ENCODE measurements at places on chromosomes 2 and 18.

DNA sequence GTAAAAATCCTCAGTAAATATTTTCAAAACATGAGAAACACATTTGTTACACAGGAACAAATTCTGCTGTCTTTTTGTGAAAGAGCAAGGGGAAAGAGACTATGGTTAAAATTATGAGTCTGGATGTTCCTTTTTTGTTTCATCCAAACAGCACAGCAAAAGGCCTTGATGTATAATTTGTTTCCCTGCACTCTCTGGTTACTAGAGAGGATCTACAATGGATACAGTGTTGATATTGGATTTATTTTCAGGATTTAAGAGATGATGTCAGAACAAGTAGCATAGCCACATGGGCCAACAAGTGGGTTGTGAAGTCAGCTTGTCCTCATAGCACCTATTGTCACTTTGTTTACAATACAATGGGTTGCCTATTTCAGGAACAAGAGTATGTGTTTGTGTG is 11.3 kb upstream of the ERBB4 start:
- no peak for DNase-seq

DNA sequence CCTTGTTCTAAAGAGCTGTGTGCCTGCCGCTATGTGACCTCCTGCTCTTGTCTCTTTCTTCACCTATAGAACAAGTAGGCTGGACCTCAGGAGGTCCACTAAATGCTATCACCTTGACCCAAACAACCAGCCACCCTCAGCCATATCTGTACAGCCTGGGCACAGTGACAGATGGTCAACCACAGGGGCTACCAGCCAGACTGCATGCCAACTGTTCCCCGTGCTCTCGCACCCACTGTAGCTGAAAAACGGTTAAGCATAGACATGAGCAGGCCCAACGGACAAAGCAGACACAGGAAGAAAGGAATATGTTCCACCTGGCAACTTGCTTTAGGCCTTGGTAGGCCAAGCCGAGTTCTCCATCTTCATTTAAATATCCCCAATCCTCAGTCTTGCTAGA is 43.2 kb upstream of the ACAA2 start:
- no peak for DNase-seq

DNA sequence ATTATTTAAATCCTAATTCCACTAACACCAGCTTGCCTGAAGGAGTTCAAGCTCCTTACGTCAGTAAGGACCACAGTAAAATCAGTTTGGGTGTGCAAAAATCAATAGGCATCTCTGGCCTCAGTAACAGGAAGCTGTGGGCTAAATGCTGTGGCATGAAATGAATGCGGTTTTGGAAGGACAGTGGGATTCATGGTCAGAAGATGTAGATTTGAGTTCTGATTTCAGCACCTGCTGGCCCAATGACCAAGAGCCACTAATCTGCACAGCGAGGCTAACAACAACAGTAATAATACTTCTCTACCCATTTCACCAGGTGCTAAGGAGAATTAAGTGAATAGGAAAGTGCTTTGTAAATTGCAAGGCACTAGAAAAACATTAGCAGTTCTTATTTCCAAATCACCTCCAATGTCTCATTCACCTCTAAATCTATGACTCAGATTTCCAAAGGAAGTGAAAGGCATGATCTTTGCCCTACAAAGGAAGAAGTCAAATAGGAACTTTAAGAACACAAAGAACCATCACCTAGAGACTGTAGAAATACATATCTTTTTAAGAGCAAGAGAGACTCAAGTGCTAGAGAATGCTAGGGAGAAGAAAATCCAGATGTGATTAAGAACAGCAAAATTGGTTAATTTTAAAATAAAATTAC is 172.6 kb downstream of the ANKRD44 start:
- no peak for DNase-seq

DNA sequence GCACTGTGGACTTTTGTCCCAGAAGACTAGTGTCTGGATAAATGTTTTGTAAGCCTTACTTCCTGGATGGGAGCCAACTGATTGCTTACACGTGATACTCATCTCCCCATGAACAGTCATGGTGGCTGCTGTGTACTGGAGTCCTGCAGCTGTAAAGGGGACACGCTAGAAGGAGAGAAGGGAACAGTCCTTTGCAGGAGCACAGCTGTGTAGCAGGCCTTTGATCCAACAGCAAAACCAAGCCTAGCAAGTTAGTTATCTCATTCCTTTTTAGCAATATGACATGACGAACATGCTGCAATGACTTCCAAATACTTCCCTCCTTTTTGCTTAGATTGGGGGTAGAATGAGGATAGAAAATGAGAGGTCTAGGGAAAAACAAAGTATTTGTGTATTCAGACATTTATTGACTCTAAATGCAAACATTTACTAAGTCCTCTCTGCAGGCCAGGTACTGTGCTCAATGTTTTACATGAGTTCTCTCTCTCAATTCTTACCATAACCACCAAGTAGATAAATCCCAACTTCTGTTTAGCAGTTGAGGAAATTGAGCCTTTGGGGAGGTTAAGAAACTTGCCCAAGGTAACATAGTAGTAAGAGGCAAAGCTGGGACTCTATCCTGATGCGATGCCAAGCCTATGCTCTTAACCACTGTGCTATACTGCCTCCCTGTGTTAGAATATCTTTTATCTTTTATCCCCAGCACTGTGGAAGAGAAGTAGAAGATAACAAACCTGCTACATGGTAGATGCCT is 55.4 kb upstream of the CD28 start:
- no peak for DNase-seq

DNA sequence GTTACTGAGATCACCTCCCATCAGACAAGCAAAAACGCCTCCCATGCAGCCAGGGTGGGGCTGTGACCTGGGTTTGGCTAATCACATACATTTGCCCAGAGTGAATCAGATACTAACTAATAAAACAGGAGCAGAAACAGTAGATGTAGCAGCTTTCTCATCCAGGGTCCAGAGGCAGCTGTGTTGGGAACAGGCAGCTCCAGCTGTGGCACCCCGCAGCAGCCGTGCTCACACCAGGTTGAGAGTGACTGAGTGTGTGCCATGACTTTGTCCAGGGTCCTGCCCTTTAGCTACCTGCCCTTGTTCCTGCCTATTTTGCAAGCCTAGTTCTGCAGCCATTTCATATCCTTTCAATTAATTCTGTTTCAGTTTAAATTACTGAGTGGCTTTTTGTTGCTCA is 20.5 kb downstream of the DDX18 start:
- no peak for DNase-seq

DNA sequence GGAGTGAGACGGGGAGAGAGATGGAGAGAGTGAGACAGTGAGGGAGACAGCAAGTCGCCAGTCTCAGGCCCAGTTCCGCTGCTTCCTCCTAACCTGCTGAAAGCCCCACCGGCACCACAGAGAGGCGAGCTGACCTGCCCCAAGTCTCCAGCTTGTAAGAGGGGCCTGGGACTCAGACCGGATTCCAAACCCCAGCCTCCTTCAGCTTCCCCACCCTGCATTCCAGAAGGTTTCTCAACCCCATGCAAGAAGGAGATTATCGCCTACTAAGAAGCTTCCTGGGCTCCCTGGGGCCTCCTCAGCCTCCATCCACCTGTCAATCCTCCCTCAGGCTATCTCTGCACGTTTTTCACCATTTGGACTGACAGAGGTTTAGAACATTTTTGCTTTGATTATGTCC is 173.1 kb upstream of the RAB6C start:
- DNase-seq, result no peak

DNA sequence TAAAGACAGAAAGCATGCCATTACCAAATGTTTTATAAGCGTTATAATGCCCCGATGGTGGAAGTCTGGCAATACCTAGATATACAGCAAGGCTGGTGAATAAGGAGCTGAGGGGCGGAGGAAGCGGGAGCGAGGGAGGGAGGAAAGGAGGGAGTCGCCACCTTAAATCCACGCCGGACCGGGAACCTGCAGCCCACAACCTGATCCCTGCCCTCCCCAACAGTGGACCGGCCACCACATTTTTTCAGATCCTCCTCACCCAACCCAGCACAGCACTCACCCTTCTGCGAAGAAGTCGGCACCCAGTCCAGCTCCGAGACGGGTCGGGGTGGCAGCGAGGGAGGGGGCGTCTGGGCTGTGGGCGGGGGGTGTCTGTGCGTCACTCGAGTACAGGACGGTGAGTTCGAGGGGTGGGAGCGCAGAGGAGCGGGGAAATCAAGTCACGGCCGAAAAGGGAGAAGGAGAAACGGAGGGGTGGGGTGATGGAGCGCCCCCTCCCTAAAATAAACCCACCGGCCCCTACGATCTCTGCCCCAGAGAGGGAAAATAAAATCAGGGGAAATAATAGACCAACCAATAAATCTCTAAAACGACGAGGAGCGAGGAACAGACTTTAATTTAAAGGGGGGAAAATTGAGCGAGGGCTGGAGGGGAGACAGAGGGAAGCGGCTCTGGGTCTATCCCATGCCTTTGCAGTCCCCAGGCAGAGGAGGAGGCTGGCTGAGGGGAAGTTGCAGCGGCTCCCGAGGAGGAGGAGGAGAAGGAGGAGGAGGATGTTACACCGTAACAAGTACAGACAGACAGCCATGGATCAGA is 96.5 kb upstream of the SERTAD2 start:
- DNase-seq, result no peak

DNA sequence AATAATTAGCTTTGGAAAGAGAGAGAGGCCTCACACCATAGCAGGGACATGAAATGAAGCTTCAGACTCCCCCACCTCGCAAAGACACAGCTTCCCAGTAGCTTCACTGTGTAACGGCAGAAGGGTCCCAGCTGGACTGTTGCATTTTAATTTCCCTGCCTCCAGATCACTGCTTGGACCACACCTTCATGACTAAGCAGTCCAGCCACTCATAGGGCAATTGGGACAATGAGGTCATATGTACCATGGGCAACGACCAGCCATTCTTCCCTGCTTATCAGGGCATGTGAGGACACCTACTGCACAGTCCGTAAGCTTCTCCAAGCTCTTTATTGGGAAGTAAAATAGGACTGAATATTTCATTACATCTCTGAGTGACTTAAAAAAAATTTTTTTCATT is 183.0 kb downstream of the MREG start:
- DNase-seq, result no peak

GRCh38 chr2:71685941-71686611 is 232.7 kb downstream of the DYSF start:
- DNase-seq, result no peak

- no peak for DNase-seq
Observed at GRCh38 chr18:36139245-36139644, 9.5 kb downstream of the ELP2 start.

- no peak for DNase-seq
Observed at GRCh38 chr2:216873573-216873972, 13.7 kb upstream of the TNP1 start.

DNA sequence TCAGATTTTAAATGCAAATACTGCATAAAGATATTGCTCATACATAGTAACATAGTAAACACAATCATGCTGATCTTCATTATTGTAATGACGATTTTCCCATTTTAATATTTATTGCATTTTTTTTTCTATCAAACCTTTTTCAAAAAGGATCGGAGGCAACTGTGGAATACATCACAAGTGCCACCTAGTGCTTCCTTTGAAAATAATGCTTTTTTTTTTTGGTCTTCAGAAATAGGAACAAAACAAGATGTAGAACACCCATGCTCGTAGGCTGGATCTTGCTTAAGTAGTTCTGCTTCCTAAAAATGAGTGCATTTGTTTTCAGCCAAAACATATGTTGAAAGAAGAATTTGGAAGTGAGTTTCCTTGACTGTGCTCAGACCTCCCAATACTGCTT is 35.7 kb upstream of the GPR155 start:
- no peak for DNase-seq

DNA sequence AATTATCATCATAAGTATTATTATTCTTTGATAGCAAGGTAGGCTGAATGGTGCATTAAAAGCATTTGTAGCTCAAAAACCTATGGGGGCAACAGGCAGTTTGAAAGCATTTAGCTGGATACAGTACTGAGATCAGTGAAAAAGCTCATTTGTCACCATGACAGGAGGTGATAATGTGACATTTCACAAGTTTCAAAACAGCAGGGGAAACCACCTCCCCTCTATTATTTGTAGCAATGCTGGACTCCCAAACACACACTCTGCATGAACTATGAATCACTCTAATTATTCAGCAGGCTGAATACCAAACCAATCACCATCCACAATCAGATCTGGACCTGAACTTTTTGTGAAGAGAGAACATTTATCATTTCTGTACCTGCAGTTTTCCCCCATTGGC is 63.4 kb downstream of the MYO5B start:
- DNase-seq, result no peak

- DNase-seq, result no peak
Observed at GRCh38 chr2:150911766-150912280, 349.8 kb downstream of the RBM43 start.

- no peak for DNase-seq
Observed at GRCh38 chr2:64601034-64601754, 52.5 kb downstream of the SERTAD2 start.

- no peak for DNase-seq
Observed at GRCh38 chr2:18588802-18589201, 567 bp downstream of the NT5C1B start.

- DNase-seq, result no peak
Observed at GRCh38 chr2:173199294-173199693, 123.6 kb downstream of the MAP3K20 start.

DNA sequence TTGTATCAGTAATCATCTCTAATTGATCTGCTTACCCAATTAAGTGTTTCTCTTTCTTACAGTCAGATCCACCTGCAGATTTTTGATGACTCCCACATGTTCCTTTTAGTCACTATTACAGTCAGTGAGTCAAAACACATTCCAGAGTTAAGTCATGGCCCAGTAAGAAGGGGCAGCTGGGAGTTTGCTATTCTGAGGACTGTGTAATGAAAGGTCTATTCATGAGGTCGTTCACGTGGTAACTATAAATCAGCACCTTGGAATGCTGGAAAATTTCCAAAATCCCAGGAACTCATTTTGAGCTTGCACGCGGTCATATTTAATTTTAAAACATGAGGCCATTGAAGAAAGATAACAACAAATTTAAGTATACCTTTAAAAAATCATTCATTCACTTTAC is 252.5 kb downstream of the XIRP2 start:
- no peak for DNase-seq

DNA sequence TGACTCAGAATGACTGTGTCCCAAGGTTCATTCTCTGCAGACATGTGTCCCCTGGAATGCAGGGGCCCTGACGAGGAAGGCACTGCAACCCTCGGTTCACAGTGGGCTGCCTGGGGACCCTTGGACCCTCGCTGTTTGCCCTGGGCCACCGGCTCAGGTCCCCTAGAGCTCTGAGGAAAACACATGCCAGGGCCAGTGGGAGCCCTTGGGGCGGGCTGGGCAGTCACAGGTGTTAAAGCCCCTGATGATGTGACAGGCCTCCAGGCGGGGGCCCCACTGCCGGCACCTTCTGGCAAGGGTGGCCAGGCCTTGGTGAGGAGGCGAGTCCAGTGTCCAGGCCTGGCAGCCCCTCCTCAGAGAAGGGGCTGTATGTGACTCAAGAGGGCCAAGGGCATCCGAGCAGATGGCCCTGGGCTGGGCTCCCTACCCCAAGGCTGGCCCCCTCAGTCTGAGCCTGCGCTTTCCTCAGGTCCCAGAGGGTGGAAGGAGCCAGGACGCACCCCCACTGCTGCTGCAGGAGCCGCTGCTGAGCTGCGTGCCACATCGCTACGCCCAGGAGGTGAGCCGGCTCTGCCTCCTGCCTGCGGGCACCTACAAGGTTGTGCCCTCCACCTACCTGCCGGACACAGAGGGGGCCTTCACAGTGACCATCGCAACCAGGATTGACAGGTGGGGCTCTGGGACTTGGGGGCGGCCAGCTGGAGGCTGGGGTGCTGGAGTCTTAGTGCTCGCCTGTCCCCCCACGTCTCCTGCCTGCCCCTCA is 11.1 kb downstream of the CAPN10 start:
- no peak for DNase-seq

- DNase-seq, result no peak
Observed at GRCh38 chr2:220509096-220509757, 881.8 kb downstream of the SLC4A3 start.
